NCI-H2081 treated with DMSO at 0.1 percent for 48 hours (cell line): ENCODE measurements at places on chromosomes 16 and 17.
A peak's percentile ranks its signal among the peaks of the same experiment; 100 is the strongest.

- DNase-seq: peak; percentile 78
Observed at GRCh38 chr17:59753522-59754467, 46.3 kb downstream of the VMP1 start.

DNA sequence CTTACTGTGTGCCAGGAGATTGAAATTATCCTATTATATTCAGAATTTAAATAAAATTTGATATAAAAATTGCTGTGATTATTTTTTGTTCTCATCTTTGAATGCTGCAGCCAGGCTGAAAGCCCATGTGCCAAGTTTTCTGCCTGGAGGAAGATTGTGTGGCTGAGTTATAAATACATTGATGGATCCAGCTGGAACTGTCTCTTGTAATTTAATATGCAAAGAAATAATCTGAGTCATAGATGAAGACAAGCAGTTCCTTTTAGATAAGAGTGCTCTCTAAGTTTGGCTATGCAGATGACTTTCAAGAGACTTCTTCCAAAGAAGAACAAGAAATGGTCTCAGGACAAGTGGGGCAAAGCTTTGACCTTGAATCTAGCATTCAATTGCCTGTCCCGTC is 871.0 kb downstream of the CDH11 start:
- no peak for DNase-seq

DNA sequence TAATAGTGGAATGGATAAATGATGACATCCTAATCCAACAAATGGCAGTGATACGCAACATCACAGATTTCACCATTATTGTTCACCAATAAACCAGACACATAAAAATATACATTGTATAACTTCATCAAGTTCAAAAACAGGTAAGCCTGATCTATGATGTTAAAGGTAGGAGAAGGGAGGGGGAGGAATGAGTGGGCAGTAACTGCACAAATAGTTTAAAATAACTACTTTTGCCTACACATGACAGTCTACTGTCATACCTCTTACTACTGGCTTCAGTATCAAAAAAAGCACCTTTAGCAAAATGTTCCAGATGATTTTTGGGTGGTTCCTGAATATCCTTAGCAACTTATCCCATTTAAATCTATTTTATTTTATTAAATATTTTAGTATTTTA is 28.8 kb downstream of the CHCT1 start:
- DNase-seq: no peak

DNA sequence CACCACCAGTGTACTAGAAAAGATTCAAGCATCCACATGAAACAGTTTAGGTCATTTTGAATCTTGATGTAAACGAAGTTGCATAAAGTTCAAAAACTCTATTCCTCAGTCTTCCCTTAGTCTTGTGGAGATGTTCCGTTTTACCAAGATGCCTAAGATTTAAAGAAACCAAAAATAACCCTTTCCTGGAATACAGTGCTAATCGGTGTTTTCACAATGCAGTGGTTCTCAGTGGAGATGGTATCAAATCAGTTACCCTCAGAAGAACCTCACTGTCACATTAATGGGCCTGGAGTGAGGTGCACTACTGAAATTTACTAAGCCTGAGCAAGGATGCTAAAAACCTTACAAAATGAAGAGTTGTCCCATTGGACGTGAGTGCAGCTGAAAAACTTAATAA is 9.1 kb downstream of the PTRH2 start:
- DNase-seq: no peak

GRCh38 chr16:81823111-81823510 is 44.0 kb downstream of the PLCG2 start:
- no peak for DNase-seq

DNA sequence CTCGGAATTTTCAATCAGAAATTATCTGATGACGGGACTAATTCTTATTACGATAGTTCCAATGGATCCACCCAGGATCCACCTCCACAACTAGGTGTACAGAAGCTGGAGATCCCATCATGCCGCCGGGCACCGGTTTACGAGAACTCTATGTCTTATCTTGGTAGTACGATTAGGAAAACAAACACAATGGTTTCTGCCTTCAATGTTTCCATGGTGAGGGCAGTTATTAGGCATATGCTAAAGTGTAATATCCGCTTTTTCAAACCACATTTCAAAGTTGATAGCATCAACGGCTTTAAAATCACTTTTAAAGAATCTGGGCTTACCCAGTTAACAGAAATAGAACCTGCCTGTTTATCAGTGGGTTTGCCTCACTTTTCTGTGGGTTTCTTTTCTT is 705.7 kb downstream of the MAF start:
- no peak for DNase-seq

DNA sequence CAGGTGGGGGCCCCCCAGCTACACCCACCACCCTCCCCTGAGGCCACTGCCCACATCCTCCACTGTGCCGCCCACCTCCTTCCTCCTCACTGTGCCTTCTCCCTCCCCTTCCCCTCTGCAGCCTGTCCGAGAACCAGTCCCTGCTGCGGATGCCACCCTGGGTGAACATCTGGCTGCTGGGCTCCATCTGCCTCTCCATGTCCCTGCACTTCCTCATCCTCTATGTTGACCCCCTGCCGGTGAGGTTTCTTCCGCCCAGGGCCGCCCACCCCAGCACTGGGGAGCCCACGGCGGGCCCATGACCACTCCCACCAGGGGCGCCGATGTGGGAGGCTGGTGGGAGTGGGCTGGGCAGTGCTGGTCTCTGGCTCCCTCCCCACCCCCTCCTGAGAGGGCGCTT is 22.1 kb downstream of the RABEP2 start:
- DNase-seq: no peak

DNA sequence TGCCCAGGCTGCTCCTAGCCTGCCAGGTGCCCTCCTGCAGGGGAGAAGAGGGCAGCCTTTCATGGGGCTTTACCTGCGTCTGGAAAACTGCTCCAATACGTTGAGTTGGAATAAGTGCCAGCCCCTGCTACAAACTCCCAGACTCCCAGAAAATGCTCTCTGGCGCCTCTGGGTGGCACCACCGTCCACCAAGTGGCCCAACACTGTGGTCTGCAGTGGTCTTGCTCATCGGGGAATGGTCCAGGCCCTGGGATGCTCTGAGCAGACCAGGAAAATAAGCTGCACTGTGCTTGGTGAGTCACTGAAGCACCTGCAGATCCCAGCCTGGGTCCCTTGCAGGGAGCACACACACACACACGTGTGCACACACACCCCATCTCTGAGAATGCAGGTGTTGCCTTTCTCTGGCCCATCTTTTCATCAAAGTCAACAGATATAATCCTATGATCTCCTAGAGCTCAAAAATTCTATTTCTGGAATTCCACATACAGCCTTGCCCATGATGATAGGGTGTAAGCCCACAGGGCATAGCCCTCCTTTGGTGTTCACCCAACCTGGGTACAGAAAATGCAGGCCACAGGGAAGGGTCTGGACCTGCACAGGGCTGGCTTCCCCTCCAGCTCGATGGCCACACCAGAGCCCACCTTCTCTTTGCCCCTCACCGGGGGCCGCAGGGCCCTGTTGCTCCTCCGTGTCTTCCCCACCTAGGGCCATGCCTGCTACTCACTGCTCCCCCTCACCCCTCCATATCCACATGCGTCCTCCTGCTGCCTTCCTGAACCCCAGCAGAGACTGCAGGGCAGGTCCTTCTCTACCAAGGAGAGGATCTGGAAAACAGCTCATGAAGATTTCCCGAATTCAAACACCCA is 20.5 kb downstream of the CDIP1 start:
- no peak for DNase-seq

DNA sequence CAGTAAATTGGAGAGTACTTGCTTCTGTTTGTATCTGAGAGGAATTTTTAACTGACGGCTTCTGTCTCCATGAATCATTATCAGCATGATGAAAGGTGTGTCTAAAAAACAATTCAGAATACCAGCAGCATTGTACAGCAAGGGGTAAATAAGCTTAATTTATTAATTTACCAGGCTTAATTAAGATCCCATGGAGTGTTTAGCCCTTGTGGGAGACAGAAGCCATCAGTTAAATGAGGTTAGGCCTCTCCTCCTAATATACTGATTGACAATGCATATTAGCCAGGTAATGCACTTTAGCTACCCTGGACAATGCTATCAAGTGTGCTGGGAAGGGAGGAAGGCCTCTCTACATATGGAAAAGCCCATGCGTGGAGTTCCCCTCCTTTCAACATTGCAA is 53.4 kb downstream of the IGF2BP1 start:
- no peak for DNase-seq

GRCh38 chr16:52580488-52580887 is 33.5 kb upstream of the TOX3 start:
- no peak for DNase-seq

DNA sequence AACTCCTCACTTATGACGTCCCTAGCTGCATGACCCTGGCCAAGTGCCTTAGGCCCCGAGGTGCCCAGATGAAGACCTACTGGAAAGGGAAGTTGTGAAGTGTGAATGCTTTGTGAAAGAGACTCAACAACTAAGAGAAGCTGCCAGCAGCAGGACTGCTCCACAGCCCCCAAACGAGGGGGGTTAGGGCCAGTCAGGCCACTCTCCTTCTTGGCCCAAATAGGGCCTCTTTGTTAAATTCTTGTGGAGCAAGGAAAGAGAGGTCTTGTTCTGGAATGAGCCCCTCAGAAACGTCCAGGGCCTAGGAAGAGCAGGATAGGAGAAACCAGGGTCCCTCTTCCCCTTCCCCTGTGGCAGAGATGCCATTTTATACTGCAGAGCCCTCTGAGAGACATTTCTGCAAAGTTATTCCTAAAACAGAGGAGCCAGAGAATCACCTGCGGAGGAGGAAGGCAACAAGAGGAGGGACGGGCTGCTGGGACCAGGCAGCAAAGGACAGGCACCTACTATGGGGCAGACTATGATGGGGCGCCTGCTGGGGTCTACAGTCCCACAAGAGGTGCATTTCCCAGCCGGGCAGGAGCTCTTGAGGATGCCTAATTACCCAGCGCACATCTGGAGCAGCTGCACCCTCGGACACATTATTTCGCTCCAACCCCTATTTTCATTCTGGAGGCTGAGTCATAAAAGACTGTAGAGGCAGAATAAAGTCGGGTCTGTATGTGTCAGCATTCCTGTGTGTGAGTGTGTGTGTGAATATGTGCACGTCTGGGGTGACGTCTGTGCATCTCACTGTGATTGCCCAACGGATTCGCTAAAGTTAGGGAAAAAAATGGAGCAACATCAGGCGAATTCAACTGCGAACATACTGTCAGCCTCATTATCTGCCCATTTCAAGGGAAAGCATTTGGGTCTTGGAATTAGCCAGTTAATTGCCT is 11.4 kb upstream of the HOXB9 start:
- no peak for DNase-seq

- DNase-seq: no peak
Observed at GRCh38 chr16:67443265-67443664, 12.3 kb downstream of the HSD11B2 start.

DNA sequence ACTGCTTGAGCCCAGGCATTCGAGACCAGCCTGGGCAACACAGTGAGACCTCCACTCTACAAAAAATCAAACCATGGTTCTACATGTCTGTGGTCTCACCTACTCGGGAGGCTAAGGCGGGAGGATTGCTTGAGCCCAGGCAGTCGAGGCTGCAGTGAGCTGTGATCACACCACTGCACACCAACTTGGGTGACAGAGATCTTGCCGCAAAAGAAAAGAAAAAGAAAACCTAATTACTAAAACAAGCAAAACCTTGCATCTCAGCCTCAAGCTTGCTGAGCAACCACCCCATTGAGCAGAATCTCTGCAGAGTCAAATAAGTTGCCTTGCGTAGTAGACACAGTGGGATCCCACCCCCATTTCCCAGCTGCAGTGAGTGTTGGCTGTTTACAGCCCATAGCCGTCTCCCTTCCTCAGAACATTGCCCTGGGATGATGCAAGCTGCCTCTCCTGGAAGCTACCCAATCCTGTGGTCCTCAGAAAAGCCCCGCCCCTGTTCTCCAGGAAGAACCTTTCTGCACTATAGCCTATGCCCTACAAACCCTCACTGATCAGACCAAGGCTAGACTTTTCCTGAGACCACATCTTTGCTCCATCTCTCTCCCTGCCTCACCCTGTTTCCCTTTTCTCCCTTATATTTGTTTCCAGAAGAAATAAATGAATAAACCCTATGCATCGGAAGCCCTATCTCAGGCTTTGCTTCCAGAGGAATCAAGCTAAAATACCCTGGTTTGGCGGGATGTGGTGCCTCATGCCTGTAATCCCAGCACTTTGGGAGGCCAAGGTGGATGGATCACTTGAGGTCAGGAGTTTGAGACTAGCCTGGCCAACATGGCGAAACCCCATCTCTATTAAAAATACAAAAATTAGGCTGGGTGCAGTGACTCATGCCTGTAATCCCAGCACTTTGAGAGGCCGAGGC is 16.7 kb upstream of the ERN2 start:
- DNase-seq: no peak

GRCh38 chr16:2480948-2481347 is 6.0 kb downstream of the TBC1D24 start:
- no peak for DNase-seq

- no peak for DNase-seq
Observed at GRCh38 chr17:67221062-67221998, 23.7 kb downstream of the HELZ start.

DNA sequence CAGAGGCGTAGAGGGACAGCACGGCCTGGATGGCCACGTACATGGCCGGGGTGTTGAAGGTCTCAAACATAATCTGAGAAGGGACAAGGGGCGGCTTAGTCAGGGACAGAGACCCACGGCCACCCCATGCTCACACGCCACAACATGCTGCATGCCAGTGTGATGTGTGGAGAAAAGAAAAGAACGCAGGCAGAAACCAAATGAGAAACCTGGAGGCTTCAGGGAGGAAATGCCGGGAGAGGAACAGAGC is 1.1 kb downstream of the ACTG1 start:
- DNase-seq: no peak

DNA sequence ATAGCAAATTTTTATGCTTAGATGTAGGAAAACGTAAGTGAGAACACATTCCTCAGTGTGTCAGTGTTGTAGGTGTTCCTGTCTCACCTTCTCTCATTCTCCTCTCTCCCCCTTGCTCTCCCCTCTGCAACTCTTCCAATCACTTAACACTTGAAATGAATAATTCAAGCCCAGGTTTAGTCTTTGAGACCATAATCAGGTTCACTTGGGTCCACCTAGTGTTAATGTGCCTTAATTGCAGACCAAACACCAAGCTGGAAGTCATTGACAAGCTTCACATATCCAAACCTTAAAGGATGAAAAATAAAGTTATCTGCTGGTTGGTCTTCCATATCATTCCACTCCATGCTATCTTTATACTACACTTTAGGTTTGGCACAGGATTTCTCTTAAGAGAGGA is 37.0 kb downstream of the STXBP4 start:
- DNase-seq: no peak

GRCh38 chr16:56201030-56201429 is 9.7 kb downstream of the GNAO1 start:
- no peak for DNase-seq

DNA sequence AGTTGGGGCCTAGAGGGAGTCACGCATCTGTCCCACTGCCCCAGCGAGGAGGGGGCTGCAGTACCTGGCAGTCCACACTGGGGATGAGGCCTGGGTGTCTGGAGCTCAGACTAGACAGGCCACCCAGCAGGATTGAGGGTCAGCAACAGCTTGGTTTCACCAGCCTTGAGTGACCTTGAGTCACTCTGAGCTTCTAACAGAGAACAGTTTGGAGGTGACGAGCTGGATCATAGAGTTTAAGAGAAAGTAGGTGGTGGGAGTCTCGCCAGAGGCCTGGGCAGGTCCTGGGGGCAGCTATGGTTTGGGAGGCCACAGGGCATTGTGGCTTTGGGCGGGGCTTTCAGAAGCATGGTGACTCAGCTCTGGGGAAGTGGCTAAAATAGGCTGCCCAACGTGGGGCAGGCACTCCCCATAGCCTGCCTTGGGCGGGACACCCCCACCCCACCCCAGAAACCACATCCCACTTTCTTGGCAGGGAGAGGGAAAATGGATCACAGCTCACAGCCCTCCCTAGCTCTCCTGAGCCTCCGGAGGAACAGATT is 20.5 kb downstream of the CDC42EP4 start:
- no peak for DNase-seq
